ENCODE measurements at places on chromosomes 7 and 10.

DNA sequence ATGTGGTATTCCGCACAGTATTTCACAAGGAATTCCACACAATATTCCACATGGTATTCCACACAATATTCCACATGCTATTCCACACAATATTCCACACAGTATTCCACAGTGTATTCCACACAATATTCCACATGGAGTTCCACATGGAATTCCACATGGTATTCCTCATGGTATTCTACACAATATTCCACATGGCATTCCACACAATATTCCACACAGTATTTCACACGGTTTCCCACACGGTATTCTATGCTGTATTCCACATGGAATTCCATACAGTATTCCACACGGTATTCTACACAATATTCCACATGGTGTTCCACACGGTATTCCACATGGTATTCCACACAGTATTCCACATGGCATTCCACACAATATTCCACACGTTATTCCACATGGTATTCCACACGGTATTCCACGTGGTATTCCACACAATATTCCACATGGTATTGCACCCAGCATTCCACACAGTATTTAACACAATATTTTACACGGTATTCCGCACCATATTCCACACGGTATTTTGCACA lies 137.3 kb upstream of the CHST15 start:
- no peak for DNase-seq

DNA sequence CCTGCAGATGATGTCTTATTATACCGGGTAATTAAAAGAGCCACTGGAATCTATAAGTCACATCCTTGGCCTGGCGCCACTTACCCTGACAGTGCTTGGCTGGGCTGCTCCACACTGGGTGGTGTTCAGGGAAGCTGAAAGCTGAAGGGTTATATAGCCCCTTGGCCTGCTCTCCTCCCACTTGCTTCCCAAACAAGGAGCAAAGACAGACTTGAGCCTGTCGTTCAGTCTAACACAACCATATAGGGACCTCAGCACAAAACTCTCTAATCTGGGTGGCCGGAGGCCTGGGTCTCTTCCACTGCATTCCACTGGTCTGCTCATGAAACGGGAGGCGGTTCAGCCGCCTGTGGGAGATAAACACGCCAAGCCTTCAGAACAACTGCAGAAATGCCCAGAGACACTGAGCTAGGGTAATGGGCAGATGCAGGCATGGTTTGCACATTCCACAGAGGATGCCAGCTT lies at the start of gene ACTA2:
Gene ACTA2 (minus strand): TSS at position 127 of the 465 bp plus-strand sequence. CDS start 3,843 bp downstream, outside the sequence.
- no peak for DNase-seq

DNA sequence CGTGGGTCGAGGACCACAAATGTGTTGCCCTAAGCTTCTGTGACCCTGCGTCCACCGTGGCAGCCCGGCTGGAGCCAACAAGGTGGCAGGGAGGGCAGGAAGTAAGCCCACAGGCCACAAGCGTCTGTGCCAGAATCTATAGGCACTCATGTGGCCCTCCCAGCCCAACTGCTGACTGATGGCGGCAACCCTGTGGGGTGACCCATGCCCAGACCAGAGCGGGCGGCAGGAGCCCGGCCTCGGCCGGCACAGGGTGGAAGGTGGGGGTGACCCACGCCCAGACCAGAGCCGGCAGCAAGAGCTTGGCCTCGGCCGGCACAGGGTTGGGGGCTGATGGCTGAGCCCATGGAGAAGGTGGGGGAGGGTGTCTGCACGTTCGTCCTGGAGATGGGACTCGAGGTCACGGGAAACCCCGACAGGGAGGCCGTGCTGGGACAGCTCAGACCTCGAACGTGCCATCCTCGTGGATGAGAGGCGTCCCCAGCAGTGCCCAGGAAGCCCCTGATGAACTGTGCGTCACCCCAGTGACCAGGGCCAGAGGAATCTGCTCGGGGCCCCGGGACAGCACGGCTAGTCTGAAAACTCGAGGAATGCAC lies 181.0 kb downstream of the ELFN1 start:
- DNase-seq, result no peak

- no peak for DNase-seq
These were observed 34.8 kb upstream of the INMT start for GRCh38 chr7:30717181-30717580.

- DNase-seq, result no peak
These were observed 91.7 kb downstream of the SLC25A40 start for GRCh38 chr7:87784424-87784823.

GRCh38 chr7:42192851-42193461 lies 44.1 kb downstream of the GLI3 start:
- DNase-seq, result no peak

DNA sequence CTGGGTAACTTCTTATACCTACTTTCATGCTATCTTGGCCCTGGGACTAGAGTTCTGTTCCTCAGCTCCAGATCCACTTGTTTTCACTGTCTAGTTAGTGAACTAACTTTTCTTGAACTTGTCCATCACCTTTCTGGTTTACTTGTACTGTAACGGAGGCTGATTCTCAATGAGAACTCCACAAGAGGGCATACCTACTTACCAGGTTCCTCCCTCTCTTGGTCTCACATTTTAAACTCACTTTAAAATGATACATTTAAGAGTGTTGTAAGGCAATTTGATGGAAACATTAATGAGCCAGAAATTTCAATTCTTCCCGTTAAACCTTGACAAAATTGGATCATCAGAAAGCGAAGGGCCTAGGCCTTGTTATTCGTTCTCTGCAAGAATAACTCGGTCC lies 111.6 kb downstream of the MAGI2 start:
- no peak for DNase-seq

- peak; percentile 24 for DNase-seq
These were observed 75.1 kb downstream of the EBF3 start for GRCh38 chr10:129888784-129889616.

- DNase-seq, result no peak
These were observed 57.2 kb downstream of the ITIH5 start for GRCh38 chr10:7609556-7609955.

DNA sequence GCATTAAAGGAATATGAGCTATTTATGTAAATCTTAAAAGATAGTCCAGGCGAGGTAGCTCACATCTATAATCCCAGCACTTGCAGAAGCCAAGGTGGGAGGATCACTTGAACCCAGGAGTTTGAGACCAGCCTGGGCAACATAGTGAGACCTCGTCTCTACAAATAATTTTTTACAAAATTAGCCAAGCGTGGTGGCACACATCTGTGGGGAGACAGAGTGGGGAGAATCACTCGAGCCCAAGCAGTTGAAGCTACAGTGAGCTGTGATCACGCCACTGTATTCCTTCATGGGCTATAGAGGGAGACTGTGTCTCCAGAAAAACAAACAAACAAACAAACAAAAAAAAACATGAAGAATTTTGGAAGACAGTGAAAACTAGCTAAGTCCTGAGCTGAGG lies 28.4 kb downstream of the HERC4 start:
- no peak for DNase-seq

GRCh38 chr7:56537952-56538351 lies 421.7 kb upstream of the NUPR2 start:
- no peak for DNase-seq

GRCh38 chr7:74404741-74405140 lies 49.0 kb upstream of the GTF2IRD1 start:
- no peak for DNase-seq

- no peak for DNase-seq
These were observed 200.3 kb upstream of the SVIL start for GRCh38 chr10:29835055-29835454.

- DNase-seq, result no peak
These were observed 185.2 kb downstream of the CACNB2 start for GRCh38 chr10:18325410-18325809.

GRCh38 chr10:99798920-99799319 lies 16.5 kb downstream of the ABCC2 start:
- no peak for DNase-seq

- no peak for DNase-seq
These were observed at the start of gene ASB13 for GRCh38 chr10:5666008-5666840. Gene ASB13 (minus strand): TSS chr10:5666595. CDS start chr10:5666551, 44 bp downstream.

DNA sequence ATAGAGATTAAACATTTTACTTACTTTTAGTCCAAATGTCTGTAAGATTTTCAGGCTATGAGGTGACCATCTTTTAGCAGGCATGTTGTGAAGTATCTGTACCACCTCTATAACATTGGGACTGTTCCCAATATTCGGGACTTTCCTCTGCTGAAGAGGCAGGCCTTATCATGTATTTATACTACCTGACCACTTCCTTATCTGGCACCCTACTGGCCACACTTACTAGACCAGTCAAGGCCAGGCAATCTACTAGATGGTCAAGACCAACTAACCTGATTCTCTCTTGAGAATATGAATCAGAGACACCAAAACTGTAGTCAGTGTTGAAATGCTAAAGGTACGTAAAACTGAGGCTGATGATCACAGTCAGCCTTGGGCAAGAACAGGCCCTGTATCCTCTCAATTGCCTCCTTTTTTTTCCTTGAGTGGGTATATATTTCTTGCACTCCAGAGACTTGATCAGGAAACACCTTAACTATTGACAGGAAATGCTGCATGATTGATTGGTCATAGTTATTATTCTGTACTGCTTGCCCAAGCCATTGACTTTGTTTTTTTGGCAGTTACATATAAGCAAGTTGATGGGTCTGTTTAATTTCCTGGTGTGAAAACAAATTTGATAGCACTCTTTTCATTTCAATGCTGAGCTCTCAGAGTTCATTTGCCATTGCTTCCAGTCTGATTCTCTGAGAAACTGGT lies 5.2 kb upstream of the PRKAR2B start:
- DNase-seq, result no peak

DNA sequence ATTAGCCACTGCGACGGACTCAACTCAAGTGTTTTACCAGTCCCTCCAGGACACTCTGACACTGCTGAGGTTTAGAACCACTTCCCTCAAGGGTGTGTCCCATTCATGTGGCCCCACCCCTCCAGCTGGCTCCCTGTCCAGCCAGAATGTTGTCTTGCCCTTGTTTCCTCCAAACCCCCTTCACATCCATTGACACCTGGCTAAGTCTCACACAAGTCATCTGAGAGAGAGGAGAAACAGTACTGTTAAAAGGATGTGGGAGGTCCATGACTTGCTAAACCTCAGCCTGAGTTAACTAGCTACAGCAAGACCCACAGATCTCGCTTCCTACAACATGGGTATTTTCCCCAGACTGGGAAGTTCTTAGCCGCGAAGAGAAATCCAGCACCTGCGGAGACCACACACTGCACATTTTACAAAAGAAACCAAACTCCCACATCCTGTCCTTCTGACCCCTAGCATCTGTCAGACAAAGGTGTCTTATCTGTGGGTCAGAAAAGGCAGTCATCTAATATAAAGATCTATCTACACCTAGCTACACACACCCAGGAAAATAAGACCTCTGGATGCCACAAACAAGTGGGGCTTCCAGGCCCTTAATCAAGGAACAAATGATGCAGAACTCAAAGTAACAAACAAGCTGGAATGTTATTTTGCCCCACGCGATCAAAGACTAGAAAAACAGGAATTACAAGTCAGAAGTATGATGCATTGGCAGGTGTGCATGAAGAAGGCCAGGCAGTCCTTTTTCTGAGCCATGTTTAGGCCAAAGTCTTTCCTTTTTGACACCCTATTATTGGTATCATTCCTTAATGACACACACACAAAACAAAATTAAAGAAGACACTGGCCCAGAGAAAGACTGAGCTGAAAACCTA lies 13.9 kb downstream of the OSBPL3 start:
- DNase-seq, result no peak

DNA sequence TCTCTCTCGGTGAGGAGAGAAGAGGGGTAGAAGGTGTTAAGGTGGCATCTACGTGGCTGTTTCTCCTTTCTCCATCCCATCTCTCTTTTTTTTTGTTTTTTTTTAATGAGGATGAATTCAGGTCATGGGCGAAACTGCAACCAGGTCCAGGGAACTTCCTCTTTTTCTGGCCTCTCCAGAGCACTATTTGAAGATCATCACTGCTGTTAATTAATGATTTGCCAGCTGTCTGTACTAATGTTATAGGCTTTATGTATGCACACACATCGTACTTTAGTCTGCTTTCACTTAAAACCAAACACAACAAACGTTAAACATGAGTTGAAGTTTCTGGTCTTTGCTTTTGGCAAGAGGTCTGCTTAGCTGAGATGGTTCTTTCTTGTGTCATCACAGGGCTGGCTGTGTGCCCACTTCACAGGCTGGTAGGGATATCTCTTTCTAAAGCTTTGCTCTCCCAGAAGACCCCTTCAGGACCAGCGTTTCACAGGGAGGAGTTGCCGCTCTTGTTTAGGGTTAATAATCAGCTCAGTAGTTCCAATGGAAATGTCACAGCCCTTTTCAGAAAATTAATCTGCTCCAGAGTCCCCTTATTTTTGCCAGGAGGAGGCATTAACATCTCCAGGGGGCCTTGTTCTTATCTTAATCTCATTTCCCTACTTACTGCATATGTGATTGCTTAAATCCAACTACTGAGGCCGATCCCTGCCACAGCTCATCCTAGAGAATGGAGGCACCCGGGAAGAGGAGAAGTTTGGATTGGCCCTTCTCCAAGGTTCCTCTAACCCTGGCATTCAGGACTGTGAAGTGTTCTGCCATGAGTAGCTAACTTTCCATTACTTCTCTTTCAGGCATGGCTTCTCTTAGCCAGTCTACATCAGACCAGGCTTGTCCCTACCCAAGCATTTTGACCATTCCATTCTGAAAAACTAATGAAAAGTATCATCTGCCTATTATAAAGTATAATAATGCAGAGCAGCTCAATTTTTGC lies 273.9 kb upstream of the NFE2L3 start:
- DNase-seq, result no peak

- DNase-seq, result no peak
These were observed 151.6 kb downstream of the EMX2 start for GRCh38 chr10:117694190-117694589.

- DNase-seq, result no peak
These were observed 183.4 kb downstream of the PIP4K2A start for GRCh38 chr10:22531008-22531407.

DNA sequence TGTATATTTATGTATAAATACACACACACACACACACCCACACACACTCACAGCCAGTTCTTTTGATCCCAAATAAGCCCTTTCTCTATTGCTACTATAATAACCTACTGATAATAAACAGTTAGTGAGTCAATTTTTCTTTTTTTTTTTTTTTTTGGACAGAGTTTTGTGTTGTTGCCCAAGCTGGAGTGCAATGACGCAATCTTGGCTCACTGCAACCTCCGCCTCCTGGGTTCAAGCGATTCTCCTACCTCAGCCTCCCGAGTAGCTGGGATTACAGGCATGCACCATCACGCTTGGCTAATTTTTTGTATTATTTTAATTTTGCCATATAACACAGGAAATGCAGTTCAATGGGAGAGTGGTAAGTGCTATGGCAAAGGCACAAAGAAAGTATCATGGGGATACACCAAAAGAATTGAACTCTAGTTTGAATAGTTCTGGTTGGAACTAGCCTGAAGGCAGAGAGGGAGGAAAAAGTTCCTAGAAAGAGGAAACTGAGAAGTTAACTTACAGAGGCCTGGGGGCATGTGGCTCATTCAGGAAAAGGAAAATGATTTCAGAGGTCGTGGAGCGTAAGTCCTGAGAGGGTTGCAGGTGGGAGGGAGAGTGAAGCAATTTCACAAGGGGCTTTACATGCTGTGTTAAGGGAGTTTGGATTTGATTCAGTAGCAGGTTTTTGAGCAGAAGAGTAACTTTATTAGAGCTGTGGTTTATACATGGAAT lies 44.4 kb upstream of the JCAD start:
- DNase-seq, result no peak

DNA sequence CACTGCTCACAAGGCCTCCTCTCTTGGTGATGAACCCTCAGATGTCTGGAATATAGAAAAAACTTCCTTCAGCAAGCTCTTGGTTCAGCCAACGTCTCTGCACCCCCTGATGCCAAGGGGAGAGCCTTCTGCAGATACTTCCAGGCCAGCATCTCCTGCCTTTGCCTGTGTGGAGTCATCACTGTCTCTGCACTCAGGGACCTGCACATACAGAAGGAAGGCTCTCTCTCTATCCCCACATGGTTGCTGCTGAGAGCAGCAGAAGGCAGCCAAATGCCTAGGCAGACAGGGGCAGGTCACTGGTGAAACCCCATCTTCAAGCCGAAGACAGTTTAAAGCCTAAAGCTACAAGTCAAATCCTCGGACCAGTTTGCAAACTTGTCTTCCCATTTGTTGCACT lies 137.6 kb downstream of the WDR11 start:
- no peak for DNase-seq

All from activated CD8-positive, alpha-beta memory T cell treated with anti-CD3 and anti-CD28 coated beads for 1 hour (primary cell).